ENCODE measurements at places on chromosomes 3 and 15.
A peak's percentile ranks its signal among the peaks of the same experiment; 100 is the strongest.

DNA sequence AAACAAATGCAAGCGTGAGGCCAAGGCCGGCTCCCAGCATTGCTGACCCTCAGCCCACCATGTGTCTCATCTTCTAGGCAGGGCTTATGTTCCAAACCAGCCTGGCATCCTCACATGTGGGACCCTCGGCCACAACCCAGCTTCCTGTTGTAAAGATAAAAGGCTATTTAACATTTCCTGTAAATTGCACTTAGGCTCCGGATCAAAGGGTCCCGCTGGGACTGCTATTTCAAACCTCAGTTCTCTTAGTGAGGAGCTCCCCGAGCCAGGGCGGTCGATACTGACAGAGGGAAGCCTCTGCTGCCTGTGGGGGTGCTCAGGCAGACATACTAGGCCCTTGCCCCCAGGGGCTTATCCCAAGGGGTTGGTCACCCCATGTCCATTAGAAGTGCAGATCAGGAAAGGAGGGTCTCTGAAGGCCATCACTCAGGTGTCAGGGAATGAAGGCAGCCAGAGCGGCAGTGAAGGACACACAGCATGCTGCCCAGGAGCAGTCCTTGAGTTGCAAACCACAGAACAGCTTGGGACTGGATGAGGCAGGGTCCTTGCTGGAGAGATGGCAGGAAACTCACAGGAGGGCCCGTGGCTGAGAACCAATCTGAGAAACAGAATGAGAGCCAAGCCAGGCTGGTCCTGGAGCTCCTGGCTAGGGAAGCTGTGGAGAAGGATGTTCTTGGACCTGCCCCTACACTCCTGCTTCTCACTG lies 239.9 kb downstream of the TLE3 start:
- no peak for DNase-seq

DNA sequence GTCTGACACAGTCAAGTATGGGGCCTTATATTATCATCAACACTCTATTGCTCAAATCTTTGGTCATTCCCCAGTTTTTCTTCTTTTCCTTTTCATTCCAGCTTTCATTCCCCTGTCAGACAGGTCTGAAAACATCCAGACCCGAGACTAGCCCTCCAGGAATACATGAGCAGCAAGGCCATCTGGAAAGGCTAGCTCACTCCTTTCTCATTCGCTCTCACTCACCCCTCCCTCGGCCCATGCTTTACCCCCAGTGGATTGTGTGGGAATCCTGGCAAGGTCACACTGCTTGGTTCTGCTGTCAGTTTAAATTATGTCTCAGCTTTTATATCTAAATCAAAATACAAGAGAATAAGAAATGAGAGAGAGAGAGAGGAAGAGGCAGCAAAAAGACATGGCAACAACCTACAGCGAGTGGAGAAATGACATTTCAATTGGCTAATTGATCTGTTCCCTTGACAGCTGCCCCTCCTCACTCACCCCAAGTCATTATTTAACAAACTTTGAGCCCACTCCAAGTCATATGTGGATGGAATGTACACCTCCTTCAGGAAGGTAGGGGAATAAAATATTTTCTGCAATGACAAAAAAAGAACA lies 962.2 kb downstream of the TUSC7 start:
- DNase-seq = no peak

DNA sequence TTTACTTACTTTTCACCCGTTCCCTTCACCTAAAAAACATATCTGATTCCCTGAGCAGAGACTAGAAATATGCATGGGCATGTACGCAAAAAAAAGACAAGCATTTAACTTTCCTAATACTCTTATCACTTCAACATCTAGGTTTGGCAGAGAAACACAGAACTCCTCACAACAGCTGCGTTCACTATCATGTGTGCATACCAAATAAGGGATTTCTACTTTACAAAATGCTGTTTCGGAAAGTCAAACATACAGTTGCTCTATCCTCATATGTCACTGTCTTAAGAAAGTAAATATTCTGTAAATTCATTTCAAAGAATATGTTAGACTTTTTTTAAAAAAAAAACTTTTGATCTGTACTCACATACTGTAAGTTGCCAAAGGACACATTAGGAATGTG lies 65.1 kb upstream of the CBLB start:
- peak; percentile 39 for DNase-seq

- no peak for DNase-seq
These were observed 2.6 kb downstream of the GPR160 start for GRCh38 chr3:170040418-170040817.

DNA sequence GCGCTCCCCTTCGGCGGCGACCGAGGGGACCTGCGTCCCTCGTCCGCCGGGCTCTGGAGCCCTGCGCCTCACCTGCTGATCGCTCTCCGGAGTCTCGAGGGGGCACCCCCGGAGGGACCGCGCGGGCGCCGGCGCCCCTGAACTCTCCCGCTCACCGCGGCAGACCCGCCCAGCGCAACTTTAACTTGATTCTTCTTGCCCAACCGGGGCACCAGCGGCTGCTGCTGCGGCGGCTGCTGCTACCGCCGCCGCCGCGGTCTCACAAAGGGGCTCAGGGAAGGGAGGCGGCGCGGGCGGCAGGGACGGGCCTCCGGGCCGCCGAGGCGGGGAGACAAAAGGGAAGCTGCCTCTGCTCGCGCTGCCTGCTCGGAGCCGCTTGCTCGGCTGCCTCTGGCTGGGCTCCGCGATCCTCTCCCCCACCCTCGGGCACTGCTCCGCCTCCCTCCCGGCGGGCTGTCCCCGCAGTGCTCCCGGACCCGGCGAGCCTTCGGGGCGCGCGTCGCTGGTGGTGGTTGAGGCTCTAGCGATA lies at the start of gene PPM1L:
TSS of gene PPM1L (plus strand) at position 456 of the 529 bp plus-strand sequence.
- peak; percentile 66 for DNase-seq

DNA sequence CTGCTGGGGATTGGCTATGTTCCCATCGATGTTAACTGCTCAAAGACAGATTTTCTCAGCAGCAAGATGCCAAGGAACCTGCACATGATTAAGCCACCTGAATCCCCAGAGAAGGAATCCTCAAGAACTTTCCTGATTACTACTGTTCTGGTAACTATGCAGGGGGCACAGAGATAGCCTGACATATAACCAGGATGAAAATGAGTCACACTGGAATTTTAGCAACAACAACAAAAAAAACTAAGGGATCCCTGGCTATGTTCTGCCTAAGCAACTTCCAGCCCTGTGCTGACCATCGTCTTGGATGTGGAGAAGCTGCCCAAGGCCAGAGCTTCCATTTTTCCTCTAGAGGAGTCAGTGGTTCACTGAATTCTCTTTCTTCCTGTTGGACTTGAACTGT lies 13.8 kb downstream of the RIOX2 start:
- no peak for DNase-seq

DNA sequence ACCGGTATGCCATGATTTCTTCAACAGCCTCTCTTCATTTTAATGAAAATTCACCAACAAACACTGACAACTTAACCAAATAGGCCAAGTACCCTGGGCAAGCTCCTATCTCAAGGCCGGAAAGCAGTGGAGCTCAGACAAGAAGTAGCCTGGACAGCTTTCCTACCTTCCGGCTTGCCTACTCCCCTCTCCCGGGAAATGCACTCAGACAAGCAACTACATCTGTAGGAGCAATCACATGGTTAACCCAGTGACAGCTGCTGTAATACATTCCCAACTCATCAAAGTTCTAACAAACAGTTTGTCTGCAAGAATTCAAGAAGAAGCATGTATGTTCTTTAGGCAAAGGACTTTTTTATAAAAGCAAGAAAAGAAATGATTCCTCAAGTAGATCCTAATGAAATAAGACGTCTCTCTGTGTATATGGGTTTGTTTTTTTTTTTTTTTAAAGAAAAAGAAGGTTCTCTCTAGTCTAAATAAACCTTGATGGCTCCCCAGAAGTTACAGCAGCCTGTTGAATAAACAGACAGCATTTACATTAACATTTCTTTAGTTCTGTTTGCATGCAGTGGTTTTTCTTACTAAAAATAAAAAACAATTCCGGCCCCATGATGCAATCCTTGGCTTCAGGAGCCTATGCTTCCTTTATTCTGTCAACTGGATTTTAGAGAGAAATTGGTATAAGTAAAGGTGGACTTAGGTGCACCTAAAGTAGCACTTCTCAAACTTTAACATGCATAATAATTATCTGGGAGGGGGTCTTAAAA lies 278.7 kb downstream of the NEK10 start:
- no peak for DNase-seq

DNA sequence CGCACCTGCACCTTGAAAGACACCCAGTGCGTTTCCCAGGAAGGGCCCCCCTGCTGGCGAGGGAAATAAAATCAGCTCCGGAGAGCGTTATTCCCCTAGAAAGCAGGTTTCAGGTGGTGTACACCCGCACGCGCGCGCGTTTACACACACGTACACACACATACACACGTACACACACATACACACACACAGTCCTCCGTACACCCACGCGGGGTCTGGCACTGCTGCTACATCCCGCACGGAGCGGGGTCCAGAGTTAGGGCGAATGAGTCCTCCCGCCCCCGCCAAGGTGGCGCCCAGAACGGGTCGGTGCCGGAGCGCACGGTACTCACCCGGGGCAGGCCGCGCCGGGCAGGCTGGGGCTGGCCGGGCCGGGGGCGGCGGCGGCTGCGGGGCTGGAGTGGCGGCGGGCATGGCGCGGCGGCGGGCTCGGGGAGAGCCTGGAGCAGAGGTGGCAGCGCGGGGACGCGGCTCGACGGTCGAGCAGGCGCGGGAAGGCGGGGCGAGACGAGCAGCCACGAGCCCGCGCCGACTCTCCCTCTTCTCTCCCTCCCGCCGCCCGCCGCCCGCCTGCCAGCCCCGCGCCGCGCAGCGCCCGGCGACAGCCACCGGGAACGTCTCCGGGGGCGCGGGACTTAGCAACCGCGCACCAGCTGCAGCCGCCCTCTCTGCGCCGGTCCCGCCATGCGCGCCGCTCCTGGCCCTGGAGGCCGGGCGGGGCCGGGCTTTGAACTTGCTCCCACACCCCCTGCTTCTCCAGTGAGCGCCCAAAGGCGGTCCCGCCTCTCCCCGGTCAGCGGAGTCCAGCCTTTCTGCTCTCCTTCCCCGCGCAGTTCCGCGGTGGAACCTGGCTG lies at the start of gene DCLK3:
TSS of gene DCLK3 (minus strand) at position 704 of the 854 bp plus-strand sequence. CDS start at position 414, 290 bp downstream.
- no peak for DNase-seq

DNA sequence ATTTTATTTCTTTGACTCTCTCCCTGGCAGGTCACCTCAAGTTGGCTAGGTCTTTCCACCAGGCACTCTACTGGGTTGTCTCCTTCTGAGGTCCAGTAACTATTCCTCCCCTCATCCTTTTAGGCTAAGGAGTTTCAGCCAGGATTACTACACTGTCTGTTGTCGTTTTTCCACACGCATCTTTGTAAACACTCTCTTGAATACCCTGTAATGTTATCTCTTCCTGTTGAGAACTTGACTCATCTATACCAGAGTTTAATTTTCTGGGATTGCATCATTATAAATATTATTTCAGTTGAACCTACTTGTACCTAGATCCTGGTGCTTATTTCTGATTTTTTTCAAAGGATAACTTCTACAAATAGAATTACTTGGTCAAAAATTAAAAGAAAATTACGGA lies 138.3 kb downstream of the SQOR start:
- DNase-seq = peak; percentile 4

GRCh38 chr3:105349684-105350387 lies 16.9 kb upstream of the ALCAM start:
- no peak for DNase-seq

DNA sequence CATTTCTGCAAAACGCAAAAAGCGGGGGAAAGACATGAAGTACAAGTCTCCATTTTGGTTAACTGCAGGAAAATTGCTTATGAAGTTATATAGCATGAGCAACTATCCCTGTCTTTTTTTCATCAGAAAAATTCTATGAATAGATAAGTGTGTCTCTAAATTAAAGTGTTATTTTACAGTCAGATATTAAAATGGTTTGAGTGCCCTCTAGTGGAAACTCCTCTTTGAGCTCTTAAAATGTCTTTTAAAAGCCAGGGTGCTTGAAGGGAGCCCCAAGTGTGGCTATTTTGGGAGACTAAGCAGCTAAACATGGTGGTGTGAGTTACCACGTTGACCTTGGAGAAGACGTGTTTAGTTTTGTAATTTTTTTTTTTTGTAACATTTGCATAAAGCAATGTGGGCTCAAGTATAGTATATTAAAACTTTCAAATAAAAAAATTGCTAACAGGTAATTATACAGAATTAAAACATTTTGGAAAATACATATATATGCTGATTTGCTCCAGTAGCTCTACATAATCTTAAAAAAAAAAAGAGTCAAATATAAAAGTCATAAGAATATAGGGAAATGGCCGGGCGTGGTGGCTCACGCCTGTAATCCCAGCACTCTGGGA lies 77.2 kb downstream of the PPP2R3A start:
- DNase-seq = peak; percentile 70

DNA sequence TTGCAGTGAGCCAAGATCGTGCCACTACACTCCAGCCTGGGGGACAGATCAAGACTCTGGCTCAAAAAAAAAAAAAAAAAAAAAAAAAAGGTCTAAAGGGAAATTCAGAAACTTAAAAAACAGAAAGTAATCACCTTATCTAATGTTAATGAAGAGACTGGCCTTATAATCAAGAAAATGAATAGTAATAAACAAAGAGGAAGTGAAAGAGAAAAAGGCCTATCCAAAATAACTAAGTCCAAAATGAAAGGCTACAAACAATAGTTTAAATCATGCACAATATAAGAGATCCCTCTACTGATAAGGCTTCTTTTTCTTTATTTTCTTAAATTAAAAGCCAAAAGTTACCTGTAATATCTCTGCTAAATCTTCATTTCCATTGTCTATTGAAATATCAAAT lies 37.1 kb upstream of the HDC start:
- DNase-seq = no peak

DNA sequence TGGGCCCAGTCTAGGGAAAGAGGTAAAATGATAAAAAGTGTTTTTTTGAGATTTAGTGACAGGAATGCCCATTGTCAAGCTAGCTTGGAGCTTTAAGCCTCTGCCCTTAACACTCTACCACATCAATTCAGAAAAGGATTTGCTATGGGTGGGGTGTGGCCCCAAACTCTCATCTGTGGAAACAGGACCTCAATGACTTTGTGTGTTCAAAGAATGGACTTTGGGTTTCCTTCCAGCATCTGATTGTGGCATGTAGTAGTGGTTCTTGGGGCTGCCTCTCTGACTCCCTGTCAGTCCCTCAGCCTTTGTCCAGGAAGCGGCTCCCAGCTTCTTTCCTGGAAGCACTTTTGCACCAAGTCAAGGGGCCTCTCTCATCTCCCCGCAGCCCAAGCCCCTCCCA lies 56.1 kb downstream of the CCNL1 start:
- no peak for DNase-seq

DNA sequence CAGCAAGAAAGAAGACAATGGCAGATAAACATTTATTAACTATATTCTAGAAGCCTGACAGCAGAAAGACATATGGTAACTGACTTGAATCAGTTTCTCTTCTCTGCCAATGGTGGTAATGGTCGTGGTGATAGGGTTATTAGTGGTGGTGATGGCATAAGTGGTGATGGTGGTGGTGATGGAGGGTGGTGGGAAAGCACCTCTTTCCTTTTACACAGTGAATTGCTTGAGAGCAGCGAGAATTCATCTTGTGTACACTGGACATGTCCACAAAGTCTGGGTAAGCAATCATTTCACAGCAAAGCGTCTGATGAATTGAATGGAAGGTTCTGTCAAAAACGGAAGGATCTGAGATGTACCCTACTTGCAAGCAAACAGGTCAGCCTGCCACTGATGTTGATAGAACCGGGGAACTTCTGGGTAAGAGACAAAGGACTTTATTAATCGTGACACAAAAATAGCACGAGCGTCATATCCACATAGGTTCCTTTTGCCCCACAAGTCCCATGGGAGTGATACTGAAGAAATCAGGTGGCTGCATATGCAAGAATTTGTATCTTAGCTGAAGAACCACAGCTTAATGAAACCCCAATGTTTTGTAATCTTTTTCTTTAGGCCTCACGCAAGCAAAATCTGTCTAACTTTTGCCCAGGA lies 23.5 kb upstream of the TBC1D5 start:
- no peak for DNase-seq

All from OCI-M1 (cell line).